Endothelial cell (in vitro differentiated cells): ENCODE measurements at places on chromosomes 4 and X. TPM values are rescaled to one million over a fixed set of nuclear protein-coding genes. Genes with fewer than 3 reads are reported as not detected.

The MAGEA9B gene
- not detected for total RNA-seq

The IL2 gene
- not detected for total RNA-seq

DNA sequence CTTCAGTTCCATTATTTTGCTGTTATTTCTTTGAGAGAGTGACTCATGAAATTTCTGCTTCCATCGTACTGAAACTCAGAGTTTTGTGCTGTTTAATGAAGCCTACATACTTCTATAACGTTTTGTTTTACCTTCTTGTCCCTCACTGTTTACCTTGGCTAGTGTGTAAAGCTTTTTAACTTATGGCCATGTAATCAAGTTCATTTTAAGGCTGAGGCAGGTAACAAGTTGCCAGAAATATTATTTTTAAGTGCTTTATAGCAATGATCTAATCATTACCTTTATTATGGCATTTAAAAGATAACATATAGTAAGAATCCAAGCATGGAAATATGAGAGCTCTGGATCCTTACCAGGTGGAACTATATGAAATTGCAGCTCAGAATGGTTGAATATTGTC lies 102.3 kb upstream of the FAT1 start:
- DNase-seq = no peak

DNA sequence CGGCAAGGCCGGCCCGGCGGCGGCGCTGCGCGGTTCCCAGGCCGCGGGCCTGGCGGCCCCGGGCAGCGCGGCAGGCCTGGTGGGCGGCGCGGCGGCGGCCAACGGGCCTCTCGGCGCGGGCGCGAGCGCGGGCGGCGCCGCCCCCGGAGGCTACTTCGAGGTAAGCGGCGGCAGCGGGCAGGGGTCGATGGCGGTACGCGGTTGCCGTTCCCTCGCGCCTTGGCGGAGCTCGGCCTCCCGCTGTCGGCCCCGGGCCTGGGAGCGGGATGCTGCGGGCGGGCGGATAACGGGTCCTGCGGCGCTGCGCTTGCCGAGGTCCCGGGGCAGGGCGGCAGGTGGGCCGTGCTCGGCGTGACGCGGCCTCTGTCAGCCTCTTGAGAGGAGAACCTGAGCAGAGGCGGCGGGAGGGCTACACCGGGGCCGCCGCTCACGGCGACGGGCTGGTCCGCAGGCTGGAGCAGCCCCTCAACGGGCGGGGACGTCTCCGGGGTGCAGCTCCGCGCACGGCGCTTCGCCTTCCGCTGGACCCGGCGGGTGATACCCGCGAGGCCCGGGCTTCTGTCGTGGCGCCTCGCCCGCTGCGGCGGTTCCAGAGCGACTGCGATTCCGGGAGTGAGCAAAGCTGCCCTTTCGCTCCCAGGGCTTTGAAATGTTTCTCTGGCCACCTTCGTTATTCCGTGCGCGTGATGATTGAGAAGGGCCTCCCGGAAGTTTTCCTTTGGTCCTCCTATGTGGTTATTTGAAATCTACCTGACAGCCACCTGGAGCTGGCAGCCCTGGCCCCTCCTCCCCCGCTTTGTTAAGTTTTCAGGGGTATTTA lies 774 bp downstream of the FAM193A start:
- DNase-seq = peak; percentile 49

The TIMM17B gene
- 70.6 TPM for total RNA-seq

GRCh38 chrX:36062778-36063177 lies 143.2 kb downstream of the CFAP47 start:
- no peak for DNase-seq

The ARHGAP6 gene
- 4.1 TPM for total RNA-seq

- no peak for DNase-seq
Measured at GRCh38 chr4:107823870-107824349, 822 bp upstream of the SGMS2 start.

The CSN2 gene
- not detected for total RNA-seq

- DNase-seq = no peak
Measured at GRCh38 chr4:134848681-134849080, 647.1 kb upstream of the PABPC4L start.

DNA sequence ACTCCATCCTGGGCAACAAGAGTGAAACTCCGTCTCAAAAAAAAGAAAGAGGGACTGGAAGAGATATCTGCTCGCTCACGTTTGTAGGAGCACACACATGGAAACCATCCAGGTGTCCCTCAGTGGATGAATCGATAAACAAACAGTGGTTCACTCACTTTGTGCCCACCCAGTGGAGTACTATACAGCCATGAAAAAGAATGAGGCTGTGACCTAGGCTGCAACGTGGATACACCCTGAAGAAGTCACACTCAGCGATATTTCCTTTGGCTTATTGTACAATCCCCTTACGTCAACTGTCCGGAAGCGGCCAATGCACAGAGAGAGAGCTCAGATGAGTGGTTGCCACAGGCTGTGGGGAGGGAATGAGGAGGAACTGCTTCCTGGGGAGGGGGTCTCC lies 82.3 kb upstream of the PPP2R3B start:
- DNase-seq = no peak

The ZNF41 gene
- 5.7 TPM for total RNA-seq

GRCh38 chr4:110953191-110953590 lies 330.3 kb upstream of the PITX2 start:
- no peak for DNase-seq

DNA sequence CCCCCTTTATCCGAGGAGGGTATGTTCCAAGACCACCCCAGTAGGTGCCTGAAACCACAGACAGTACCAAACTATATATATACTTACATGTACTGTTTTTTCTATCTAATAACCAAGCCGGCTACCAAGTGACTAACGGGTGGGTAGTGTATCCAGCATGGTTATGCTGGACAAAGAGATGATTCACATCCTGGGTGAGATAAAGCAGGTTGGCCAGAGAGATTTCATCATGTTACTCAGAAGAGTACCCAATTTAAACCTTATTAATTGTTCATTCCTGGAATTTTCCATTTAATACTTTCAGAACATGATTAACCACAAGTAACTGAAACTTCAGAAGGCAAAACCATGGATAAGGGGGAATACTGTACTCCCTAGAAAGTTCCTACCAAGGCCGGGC lies 46.5 kb downstream of the RFC1 start:
- no peak for DNase-seq

DNA sequence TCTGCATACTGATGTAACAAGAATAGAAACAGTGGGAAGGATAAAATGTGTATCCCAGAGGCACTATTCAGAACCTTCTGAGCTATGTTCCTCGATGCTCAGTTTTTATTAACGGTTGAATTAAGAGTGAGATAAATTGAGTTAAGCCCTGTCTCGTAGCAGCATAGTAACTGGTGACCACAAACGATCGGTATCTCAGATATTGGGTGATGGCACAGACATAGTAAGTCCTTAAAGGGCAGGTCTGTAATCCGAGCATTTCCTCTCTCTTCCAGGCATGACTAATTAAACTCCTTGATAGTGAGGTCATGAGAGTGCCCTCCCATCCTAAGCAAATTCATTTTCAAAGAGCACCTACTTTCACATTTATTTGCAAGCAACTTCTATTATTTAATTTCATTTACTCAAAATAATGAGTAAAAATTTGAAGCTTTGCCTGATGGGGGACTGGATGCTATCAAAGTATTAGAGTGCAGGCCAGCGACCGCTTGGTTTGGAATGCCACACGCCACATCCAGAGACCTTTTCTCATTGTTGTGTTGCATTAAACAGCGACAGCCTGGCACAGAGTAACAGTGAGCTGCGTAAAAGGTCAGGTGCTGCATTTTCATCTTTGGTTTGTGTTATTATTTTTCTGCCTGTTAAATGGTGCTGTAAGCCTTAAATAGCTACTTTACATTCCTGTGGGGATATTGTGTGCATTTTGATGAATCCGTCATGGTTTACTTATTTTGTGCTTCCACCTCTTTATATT lies 101.9 kb downstream of the PCDH7 start:
- no peak for DNase-seq

The DLG3 gene
- 10.3 TPM for total RNA-seq

DNA sequence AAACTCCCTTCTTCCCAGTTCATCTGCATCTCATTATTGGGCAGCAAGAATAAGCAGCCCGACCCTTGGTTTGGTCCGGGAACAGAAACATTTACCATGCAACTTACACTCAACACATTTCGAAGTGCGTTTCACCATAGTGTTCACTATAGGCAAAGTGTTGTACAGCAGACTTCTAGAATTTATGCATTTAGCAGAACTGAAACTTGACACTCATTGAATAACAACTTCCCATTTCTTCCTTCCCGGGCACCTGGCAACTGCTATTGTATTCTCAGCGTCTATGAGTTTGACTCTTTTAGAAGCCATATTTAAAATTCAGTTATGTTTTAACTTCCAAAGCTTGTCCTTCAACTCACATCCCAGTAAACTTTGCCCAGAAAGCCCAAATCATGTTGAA lies 840.6 kb downstream of the NLGN4X start:
- DNase-seq = no peak
